Heart right ventricle (tissue), 16 donors: ENCODE measurements at places on chromosomes 16 and 17.

DNA sequence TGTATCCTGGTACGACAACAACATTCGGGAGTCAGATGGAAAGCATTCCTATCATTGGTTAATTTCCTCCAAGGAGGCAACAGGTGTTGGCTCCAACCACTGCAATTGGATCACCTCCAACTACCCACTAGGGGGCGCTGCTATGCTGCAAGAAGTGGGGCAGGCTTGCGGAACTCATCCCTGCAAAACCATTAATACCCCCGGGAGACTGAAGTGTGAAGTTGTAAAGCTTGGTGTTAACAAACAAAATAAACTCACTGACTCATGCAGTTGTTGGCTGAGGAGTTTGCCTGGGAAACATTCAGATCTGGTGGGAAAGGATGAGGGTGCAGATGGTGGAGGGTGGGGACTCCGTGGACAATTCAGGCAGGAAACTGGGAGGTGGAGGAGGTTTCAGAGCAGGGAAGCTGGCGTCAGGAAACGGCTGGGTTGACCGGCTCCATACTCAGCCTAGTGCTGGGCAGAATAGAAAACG lies 84.9 kb downstream of the HS3ST2 start:
- DNase-seq = peak; percentile 66

DNA sequence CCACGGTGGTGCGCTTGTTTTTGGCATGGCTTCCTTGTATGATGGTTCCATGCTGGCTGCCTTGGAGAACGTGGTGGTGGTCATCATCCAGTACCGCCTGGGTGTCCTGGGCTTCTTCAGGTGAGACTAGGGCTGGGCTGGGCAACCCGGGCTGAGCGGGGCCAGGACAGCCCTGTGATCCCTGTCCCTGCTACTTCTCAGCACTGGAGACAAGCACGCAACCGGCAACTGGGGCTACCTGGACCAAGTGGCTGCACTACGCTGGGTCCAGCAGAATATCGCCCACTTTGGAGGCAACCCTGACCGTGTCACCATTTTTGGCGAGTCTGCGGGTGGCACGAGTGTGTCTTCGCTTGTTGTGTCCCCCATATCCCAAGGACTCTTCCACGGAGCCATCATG lies 4.9 kb downstream of the CES2 start:
- no peak for DNase-seq

DNA sequence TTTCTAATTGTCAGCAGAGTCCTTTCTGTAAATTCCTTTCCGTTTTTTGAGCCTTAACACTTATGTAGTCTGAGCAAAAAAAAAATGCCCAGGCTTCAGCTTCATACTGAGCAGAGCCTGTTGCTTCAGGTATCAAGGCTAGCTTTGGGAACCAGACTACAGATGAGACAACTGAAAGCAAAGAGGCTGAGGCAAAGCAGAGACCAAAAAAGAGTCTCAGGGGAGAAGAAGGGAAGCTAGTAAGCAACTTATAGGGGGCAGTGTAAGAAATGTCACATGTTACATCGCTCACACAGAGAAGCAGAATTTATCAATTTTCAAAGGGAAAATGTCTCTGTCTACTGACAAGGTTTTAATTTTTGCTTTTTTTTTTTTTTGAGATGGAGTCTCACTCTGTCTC lies 3.3 kb downstream of the HASPIN start:
- no peak for DNase-seq

GRCh38 chr17:48630925-48631692 lies 5.0 kb upstream of the HOXB9 start:
- DNase-seq = no peak
